ENCODE measurements at places on chromosomes 12 and 14.

- no peak for DNase-seq
Measured at GRCh38 chr12:55515696-55516095, 23.5 kb downstream of the OR6C68 start.

DNA sequence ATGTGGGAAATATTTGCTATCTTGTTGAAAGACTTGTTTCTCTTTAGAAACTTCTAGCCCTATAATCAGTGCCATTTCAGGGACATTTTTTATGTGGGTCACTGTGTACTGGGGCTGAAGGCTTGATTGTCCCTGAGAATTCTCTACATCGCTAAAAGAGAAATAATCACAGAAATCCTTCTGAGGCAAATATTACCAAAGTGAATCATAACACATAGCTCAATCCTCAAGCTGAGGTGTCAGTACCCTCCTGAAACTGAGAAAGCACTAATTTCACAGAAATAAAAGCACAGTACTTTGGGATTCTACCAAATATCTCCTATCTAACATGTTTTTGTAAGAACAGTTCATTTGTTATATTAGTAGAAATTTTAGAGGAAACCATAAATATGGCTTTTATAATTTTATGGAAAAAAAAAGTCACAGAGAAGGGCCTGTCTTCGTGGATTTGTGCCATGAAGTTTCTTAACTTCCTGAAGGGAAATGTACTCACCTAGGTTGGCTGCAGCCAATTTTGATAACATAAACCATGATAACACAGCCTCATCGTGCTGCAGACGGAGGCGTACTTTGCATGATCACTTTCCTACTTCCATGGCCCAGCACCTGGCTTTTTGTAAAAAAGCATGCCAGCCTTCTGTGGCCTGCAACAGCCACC lies 163.7 kb upstream of the HIF1A start:
- DNase-seq: no peak

DNA sequence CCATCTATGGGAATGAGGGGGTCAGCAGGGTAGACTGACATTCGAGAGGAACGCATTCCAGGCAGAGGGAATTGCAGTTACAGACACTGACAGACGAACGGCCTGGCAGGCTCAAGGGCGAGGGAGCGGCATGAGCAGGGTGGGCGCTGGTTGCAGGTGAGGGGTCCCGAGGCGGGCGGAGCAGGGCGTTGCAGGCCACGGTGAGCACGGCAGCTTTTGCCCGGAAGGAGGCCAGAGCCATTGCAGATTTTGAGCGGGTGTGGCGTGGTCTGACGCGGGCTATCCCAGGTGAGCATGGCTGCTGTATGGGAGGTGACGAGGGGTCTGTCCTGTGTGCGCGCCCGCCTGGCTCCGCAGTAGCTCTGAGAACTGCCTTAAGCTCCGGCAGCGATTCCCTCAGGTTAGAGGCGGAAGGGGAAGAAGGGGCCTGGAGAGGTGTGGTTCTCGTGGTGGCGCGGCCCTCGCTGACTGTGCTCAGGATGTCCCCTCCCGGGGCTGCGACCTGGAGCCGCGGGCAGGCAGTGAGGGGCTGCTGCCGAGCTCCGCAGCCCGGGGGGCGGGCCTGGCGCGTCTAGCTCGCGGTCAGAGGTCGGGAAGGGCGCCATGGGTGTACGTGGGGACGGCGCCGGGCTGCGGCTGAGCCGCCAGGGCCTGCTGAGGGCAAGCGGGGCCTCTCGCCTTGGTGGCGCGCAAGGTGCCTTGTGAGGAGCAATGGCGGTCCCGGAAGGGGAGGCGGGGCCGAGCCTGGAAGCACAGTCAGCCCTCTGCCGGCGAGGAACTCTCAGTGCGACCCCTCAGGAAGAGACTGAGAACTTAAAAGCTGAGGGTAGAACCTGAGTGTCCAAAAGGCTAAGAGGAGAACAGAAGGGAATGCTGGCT lies 177.1 kb downstream of the CACNA1C start:
- no peak for DNase-seq

GRCh38 chr12:40946612-40947194 lies 241.4 kb upstream of the PDZRN4 start:
- peak; percentile 41 for DNase-seq

DNA sequence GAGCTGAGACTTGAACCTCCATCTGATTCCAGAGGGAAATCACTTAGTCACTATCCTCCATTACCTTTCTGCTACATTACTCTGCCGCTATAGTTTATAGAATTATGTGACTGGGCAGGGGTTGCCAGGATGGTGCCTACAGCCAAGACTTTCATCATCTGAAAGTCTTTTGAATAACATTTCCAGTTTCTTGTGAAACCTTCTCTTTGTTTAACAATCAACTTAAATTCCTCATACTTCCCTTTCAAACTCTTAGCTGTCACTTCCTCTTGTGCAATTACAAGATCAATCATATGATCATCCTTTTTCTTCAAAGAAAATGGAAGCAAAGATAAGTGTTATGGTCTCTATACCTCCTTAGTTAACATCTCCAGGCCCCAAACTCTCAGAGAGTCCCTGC lies 25.4 kb upstream of the PELI2 start:
- DNase-seq: no peak

DNA sequence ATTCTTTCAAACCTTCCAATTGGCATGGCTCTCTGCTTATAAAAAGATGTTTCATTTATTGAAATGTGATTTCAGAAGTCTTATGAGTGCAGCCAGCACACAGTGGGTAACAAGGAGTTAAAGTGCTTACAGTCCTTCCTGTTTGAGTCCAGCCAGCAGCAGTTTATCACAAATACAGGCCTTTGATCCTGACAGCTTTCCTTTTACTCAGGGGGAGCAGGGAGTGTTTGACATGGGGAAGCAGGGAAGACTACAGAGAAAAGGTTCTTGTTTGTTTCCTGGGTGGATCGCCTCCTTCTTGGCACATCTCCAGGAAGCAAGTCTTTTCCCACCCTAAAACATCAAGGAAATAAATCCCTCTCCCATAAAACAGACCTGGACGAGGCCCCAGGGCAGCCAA lies 216.1 kb downstream of the MSRB3 start:
- no peak for DNase-seq

DNA sequence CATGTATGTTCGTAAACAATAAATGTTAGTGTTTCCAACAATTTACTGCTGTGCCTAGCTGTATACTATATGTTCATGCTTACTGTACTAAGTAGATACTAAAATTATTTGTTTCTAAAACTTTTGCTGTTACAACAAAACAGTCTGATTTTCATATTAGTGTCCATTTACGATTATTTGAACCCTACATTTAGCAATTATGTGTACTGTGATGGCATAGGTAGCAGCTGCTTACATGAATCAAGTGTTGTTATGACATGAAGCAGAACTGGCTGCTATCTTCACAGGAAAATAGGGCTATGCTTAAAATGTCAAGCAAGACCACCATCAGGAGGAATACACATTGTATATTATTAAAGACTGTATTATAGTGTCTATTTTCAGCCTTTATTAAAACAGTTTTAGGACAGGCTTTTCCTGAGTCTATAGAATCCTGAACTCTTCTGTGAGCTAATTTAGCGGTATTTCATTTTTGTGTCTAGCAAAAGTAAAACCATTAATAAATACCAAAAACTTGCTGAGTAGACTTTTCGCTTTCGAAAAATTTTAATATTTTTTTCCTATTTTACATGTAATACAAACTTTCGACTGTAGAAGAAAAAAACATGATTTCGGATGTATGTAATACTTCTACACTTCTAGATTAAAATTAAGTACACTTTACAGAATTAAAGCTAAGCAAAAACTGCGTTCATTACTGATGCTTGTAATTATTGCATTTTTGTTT lies 1.1 kb upstream of the WDR89 start:
- no peak for DNase-seq

- DNase-seq: no peak
Measured at GRCh38 chr12:77362509-77363210, 297.3 kb upstream of the E2F7 start.

GRCh38 chr12:123748661-123749060 lies 13.4 kb upstream of the DNAH10 start:
- no peak for DNase-seq

DNA sequence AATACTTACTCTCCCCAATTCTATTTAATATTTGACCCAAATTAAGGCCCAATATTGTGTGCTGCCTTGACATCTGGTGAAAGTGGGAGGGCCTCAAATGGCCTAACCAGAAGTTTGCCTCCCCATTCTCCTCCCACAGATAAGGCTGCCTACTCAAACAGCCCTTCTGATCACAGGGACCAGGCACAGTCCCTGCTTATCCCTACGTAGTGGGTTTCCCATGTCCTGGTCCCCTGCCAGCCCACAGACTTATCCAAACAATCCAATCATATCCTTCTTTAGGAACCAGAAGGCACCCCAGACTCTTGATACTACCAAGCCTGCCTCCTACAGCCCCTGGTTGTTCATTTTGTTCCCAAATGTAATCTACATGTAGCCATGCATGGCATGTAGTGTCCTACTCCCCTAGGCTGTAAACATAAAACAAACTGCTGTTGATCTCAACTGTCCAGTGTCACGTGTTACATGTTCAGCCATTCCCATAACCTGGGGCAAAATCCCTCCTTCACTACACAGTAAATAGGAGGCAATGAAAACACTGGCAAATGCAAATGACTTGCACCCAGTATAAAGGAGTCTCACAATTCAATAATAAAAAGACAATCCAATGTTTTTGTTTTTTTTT lies 49.3 kb downstream of the EEA1 start:
- no peak for DNase-seq

- DNase-seq: no peak
Measured at GRCh38 chr12:72368298-72368697, 96.1 kb downstream of the TRHDE start.

DNA sequence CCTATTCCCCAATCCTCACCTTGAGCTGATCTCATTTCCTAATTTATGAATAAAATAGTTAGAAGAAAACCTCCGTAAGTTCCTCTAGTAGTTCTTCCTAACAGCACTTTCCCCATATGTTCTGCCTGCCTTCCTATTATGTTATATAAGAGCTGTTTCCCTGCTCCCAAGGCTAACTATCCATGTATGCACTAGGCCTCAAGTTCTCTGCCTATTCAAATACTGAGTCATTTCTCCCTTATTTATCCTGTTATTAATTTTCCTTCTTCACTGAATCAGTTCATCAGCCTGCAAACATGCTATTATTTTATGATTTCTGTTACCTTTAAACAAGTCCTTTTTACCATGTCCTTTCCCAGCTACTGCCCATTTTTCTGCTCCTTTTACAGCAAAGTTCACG lies 164.1 kb downstream of the EPS8 start:
- no peak for DNase-seq

GRCh38 chr12:123115409-123116121 lies 35.3 kb downstream of the PITPNM2 start:
- peak; percentile 36 for DNase-seq

GRCh38 chr12:16299403-16299802 lies 21.9 kb upstream of the SLC15A5 start:
- DNase-seq: no peak

DNA sequence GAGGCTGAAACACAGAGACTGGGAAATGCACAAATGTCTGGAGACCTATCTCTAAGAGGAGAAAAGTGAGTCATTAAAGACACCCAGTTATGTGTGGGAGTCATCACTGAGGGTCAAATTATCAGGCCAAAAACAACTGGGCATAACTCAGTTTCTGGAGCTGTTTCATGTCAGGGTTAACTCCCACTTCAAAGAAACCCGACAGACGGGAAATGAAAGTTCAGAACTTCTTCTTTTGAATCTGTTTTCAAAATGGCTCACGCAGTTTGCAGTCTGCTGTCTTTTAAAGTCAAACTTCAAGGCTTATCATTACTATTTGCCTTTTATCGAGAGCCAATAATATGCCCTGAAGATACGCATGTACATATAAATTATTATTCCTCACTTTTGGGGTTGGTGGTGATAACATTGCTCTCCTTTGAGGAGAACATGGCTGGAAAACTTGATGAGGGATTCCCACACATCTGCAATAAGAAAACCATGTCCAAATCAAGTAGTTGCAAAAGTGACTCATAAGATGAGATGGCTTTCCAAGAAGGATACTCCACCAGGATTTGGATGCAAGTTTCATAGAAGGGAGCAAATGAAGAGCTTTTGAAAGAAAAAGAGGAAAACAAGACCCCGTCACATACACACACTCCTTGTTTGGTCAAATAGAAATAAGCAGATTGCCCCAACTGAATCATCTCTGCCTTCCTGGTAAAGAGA lies 341.4 kb downstream of the ADAMTS20 start:
- DNase-seq: peak; percentile 33

- no peak for DNase-seq
Measured at GRCh38 chr14:33150666-33151428, 212.2 kb downstream of the NPAS3 start.

- DNase-seq: peak; percentile 40
Measured at GRCh38 chr12:57240066-57240921, 10.7 kb downstream of the STAC3 start.

- no peak for DNase-seq
Measured at GRCh38 chr12:1234073-1234472, 243.1 kb downstream of the ERC1 start.

Data from Kasumi-1 (cell line).